ENCODE measurements at places on chromosomes 16 and 17.

DNA sequence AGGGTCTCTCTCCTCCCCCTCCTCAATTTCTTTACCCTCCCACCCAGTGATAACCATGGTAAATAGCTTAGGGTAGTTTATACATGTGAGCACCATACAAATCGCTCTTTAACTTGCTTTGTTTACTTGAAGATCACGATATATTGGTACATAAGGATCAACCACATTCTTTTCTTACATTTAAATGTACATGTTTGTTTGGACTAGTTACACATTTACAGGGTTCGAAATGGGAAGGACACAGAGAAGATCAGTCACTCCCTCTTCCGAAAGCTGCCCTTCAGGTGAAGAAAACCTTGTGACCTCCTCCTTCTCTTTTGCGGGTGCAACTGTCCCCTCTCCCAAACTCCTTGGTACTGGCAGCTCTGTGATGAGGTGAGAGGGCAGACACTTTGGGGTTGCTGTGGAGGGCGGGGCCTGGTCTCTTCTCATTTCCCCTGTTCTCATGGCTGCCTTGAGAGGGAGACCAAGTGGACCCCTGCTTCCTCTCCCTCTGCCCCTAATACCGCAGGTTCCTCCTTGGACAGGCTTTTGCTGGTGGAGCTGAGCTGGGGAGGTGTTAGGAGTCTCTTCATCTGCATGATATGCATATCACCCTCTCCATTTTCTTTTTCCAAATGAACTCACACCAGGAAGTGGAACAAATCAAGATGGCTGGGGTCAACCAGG lies 4.7 kb upstream of the PIK3R6 start:
- no peak for DNase-seq

DNA sequence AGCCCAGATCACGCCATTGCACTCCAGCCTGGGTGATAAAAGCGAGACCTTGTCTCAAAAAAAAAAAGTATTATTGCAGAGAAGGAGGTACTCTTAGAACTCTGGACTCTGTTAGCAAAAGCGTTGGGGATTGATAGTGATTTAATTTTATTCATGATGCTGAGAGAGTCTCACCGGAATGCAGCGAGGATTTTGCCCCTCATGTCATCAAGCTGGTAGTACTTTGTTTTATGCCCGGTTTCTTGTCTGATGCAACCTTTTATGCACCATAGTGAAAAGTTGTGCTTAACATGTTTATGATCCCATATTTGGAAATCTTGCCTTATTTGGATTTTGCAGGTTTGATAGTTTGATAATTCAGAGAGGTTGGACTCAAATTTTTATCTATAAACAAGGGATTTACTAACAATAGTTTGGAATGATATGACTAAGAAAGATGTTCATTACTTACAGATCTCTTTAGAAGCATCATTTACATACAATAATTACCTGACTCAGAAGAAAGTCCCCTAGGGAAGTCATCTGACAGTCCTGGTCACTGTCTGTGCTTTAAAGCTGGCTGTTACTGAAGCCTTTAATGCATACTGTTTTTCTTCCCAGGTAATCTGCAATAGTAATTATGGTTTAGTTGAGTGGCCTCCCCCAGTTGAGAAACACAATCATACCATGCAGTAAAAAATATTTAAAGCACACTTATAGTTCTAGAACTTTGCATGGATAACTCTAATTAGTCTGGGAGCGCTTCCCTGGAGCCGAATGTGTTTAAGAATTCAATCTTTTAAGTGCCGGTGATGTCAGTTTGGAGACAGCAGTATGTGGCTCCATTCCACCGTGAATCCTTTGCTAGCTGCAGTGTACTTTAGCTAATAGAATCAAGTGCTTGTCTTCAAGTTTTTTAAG lies 120.9 kb downstream of the PRKCA start:
- no peak for DNase-seq

DNA sequence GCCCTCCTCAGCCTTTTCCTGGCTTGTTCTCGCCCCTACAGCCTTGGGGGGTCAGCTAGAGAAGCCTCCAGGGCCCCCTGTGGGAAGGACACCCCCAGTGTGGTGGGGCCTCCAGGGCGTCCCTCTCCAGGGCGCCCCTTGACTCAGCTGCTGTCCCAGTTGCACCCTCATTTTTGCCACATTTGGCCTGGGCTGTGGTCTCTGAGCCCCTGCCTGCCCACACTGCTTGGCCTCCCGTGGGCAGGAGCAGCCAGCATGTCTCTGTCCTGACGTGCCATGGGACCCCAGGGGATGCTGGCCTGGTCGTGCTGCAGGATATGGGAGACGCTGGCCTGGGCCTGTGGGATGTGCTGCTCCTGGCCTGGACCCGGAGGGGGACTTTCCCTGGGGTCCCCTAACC lies 5.0 kb downstream of the CHTF18 start:
- no peak for DNase-seq

DNA sequence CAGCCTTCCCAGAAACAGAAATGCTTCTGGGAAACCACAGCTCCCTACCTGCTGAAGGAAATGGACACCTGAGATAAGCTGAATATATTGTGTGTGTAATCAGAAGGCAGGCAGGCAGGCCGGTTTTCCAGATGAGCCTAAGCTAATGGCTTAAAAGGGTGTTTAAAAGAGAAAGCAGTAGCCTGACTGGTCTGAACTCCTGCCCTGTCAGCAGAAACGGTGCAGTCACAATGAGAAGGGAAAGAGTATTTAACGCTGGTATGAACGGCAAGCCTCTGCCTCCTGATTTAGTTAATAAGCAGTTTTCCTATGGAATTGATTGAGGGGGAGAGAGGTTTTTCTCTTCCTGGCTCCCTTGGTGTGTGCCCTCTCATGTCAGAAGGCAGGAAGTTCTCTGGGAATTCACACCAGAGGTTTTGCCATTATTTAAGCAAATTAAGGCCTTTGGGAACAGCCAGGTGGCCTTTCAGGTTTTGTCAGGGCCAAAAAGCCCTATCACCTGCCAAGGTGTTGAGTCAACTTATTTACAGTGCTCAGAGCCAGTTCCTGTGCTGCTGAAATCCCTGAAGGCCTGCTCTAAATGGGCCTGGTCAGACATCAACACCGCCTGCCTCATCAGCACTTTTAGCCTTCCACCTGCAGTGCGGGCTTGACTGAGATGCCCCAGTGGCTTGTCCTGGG lies 41.6 kb downstream of the CDH1 start:
- no peak for DNase-seq

DNA sequence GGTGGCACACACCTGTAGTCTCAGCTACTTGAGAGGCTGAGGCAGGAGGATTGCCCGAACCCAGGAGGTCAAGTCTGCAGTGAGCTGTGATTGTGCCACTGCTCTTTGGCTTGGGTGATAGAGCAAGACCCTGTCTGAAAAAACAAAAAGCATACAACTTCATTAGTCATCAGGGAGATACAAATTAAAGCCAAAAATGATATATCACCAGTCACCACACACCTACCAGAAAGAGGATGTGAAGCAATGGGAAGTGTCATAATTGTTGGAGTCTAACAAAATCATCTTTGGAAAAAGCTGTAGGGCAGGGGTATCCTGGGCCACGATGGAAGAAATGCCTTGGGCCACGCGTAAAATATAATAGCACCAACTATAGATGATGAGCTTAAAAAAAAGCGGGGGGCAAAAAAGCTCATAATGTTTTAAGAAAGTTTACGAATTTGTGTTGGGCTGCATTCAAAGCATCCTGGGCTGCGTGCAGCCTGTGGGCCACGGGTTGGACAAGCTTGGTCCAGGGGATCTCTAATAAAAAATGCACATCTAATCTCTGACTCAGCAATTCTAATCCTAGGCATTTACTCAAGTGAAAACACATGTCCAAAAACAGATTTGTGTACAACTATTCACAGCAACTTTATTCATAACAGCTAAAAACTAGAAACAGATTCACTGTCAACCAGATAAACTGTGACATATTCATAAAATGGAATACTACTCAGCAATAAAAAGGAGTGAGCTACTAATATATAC lies 65.9 kb downstream of the HIC1 start:
- DNase-seq = no peak

GRCh38 chr16:19718624-19718965 lies 524 bp downstream of the IQCK start:
- no peak for DNase-seq

DNA sequence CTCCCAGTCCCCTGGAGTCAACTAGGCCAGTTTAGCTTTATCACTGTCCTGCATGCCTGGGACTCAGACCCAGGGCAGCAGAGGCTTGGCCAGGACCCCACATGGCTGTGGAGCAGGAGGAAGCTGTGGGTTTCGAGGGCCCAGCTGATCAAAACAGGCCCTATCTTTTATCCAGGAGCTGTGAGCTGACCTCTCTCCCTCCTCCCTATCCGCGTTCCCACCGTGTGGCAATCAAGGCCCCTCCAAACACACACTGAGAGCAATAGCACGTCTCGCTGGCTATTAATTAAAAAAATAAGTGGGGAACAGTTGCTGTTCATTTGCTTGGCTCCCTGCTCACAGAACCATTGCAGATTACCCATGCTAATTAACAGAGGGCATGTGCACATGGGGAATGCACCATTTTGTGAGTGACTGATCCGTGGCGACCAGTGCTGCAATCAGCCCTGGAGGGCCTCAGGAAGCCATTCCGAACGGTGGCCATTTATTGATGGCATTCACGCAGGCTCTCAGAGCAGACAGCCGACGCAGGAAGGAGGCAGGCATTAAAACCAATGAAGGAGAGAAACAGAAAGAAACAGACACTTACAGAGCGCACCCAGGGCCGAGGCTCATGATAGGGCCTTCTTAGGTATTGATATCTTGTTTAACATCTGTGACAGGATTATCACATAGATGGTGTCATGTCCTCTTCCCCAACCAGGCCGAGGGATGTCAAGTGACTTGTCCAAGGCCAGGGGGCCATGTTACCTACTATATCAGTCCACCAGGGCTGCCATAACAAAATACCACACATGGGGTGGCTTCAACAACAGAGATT lies 157.1 kb downstream of the KATNIP start:
- DNase-seq = no peak

DNA sequence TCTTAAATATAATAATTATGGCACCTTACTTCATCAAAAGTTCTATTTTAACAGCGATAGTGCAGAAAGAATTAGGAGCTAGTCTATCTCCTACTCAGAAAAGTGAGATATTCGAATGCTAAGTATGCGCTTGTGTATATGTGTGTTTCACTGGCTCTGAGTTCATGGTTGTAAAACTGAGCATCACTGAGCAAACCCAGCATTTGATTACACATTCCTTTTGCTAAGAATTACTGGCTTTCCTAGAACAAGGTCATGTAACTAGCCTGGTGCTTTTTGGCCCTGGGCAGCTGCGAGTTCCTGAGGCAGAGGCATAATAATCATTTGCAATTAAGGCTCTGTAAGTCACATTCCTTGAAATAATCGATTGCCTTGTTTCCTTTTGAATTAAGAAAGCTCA lies 157.2 kb downstream of the SNX29 start:
- no peak for DNase-seq

DNA sequence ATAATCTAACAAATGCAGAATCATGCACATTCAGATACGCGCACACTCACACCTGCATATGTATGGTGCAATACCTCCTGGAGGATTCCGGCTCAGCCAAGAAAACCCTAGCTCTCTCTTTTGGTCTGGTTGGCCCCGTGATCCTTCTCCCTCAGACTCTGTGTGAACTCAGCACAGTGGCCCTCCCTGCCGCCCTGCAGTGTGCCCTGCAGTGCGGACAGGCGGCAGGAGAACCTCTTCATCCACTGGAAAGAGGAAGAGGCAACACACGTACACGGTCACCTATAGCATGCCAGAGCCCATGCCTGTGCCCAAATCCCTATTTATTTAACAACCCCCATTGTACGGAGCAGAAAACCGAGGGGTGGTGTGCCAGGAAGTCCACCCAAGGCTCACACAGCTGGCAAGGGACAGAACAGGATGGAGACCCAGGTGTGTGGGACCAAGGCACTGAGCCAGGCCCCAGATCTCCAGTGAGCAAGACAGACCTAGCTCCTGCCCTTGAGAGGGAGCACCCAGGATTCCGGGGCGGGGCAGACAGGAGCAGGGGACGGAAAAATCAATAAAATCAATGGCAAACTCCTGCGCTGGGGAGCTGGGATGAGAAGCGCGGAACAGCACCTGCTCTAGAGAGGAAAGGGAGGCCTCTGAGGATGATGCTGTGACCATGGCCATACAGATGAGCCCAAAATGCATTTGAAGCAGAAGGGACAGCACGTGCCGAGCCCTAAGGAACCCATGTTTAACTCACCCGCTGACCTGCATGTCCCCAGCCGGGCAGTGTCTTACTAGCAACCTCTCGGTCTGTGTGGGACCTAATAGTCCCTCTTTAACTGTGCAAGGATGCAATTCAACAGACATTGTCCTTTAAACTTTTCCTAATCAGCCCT lies 54.7 kb upstream of the CIBAR2 start:
- no peak for DNase-seq

DNA sequence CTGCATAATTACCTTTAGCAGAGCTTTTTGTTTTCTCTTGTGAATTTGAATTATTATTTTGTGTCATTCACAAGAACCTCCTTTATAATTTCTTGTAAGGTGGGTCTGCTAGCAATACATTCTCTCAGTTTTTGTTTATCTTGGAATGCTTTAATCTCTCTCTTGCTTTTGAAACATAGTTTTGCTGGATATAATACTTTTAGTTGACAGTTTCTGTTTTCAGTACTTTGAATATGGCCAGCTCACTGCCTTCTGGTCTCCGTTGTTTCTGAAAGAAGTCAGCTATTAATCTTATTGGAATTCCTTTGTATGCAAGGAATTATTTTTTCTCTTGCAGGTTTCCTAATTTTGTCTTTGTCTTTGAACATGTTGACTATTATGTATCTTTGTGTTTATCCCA lies 167.0 kb downstream of the MAP2K4 start:
- no peak for DNase-seq

GRCh38 chr17:6040504-6040903 lies 29.7 kb upstream of the WSCD1 start:
- DNase-seq = no peak

DNA sequence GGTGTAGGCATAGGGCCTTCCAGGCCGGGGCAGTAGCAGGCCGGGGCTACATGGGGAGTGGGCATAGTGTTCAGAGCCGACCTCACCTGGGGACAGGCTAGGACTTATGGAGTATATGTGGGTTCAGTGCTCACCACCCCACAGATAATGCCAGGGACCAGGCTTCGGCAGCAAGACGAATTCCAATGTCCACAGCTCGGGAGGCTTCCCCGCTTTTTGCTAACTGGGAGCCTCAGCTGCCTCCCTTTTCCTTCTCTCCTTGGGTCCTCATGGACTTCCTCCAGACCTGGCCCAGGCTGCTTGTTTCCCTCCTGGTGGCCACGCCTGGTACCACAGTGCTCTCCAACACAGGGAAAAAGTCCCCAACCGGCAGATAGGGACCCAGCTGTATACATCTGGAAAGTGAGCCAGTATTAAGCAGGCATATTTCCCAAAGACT lies 20.1 kb upstream of the SLC46A1 start:
- peak; percentile 68 for DNase-seq

GRCh38 chr17:50421308-50422051 lies 4.5 kb upstream of the ACSF2 start:
- DNase-seq = no peak

DNA sequence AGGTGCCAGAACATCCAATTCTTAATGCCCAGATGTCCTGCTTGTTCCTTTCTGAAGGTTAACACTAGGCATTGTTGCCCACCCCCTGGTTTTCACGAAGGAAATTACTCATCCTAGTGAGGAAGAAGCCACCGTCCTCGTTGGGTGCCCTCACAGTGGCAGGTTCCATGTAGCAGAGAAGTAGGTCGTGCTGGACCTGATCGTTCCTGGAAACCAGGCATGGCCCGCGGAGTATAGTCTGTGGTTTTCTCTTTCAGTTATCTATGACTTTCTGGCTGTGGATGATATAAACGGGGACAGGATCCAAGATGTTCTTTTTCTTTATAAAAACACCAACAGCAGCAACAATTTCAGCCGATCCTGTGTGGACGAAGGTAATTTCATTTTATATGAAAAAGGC lies 16.5 kb downstream of the RGS11 start:
- DNase-seq = no peak

Measured in ecto neural progenitor cell (in vitro differentiated cells).